ENCODE measurements at places on chromosomes 3 and 15. TPM values are rescaled to one million over a fixed set of nuclear protein-coding genes. Genes with fewer than 3 reads are reported as not detected.
A peak's percentile ranks its signal among the peaks of the same experiment; 100 is the strongest.

The CTXN2 gene
- not detected for polyA plus RNA-seq

The MKRN3 gene
- 0.68 TPM for polyA plus RNA-seq

The SEMA3F gene
- polyA plus RNA-seq = 0.54 TPM

The SLC9C1 gene
- polyA plus RNA-seq = not detected

DNA sequence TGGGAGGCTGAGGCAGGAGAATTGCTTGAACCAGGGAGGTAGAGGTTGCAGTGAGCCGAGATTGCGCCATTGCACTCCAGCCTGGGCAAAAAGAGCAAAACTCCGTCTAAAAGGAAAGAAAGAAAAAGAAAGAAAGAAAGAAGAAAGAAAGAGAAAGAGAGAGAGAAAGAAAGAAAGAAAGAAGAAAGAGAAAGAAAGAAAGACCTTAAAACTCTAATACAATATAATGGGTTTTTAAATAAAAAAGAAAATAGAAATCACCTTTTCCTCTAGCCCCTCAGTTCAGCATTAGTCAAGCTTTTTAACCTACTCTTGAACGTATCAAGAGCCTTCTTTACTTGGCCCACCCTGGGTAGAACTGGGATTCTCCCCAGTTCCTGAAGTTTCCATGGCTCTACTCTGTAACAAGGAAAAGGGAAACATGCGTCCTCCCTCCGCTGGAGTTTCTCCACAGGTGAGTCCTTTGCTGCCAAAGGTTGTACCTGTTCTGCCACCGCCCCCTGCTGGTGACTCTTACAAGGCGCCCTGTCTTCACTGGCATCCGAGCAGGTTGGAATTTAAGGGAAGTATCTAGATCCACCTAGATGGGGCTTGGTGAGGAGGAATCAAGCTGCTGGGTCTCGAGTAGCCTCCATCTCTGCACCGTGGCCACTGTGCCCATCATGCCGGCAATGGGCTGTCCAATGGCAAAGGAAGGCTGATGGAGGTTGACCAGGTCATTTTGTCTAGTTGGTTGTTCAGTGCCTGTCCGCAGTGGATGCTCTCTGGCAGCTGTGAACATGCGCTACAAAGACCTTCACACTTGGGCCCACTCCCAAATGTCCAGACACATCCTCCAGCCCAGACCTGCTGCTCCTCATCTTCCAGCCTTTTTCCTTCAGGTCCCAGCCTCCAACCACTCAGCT, 20.6 kb upstream of the EPHB3 start:
- no peaks in the 10 kb centered on the region for H3K4me1 ChIP-seq
- no peaks in the 10 kb centered on the region for H3K36me3 ChIP-seq
- H3K27me3 ChIP-seq = peaks cover 61% of the 10 kb centered on the region
- peak; percentile 57 for DNase-seq

GRCh38 chr3:99119385-99119784, 217.9 kb upstream of the DCBLD2 start:
- no peak overlapping the region for H3K4me3 ChIP-seq
- DNase-seq = peak; percentile 15
- H3K27ac ChIP-seq = no peak overlapping the region
- no peaks in the 10 kb centered on the region for H3K27me3 ChIP-seq
- peaks cover 30% of the 10 kb centered on the region for H3K4me1 ChIP-seq
- no peaks in the 10 kb centered on the region for H3K36me3 ChIP-seq

DNA sequence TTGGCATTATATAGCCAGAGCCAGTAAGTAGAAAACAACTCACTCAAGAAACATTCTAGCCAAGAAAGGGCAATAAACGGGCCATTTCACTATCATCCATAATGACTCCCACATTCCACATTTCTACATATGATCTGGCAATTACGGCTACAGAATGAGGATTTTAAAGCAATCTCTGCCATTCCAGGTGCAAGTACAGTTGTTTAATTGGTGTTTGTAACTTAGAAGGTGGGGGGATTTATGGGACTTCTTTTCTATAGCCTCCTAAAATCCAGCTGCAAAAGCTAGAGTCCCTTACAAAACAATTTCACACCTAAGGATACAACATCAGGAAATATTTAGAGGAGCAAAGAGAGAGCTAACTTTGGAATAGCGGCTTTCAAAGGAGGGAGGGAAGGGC, 295.4 kb upstream of the RORA start:
- no peak overlapping the region for H3K27ac ChIP-seq
- no peak for DNase-seq
- H3K4me3 ChIP-seq = no peak overlapping the region
- no peaks in the 10 kb centered on the region for H3K36me3 ChIP-seq
- H3K4me1 ChIP-seq = no peaks in the 10 kb centered on the region

DNA sequence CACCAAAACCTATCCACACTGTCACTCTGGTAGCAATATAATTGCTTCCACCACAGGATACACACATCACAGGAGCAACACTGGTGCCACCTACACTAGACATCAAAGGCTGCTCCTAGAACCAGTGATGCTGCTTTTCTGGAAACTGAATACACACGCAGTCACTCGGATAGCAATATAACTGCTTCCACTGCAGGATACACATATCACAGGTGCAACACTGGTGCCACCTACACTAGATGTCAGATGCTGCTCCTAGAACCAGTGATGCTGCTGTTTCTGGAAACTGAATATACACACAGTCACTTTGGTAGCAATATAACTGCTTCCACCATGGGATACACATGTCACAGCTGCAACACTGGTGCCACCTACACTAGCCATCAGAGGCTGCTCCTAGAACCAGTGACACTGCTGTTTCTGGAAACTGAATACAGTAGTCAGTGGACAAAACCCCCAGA, 6.9 kb upstream of the TNFSF10 start:
- H3K27me3 ChIP-seq = no peaks in the 10 kb centered on the region
- no peak overlapping the region for H3K4me3 ChIP-seq
- H3K27ac ChIP-seq = no peak overlapping the region
- no peaks in the 10 kb centered on the region for H3K36me3 ChIP-seq
- H3K4me1 ChIP-seq = no peaks in the 10 kb centered on the region

- no peak for DNase-seq
- H3K4me3 ChIP-seq = no peak overlapping the region
- H3K27ac ChIP-seq = no peak overlapping the region
- H3K36me3 ChIP-seq = no peaks in the 10 kb centered on the region
These were observed 621.8 kb downstream of the ROBO1 start for GRCh38 chr3:79146024-79146423.

GRCh38 chr3:151382671-151383070, 1.9 kb downstream of the P2RY12 start:
- no peaks in the 10 kb centered on the region for H3K27me3 ChIP-seq
- no peaks in the 10 kb centered on the region for H3K36me3 ChIP-seq
- H3K4me1 ChIP-seq = peaks cover 17% of the 10 kb centered on the region
- no peak overlapping the region for H3K4me3 ChIP-seq
- no peak overlapping the region for H3K27ac ChIP-seq

DNA sequence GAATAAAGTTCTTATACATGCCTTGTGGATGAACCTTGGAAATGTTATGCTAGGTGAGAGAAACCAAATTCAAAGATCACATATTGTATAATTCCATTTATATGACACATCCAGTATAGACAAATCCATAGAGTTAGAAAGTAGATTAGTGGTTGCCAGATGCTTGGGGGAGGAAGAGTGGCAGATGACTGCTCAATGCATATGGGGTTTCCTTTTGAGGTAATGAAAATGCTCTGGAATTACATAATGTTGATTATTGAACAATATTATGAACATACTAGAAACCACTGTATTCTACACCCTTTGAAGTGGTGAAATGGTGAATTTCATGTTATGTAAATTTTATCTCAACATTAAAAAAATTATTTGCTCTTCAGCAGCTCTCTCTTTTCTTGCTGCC, 100.8 kb downstream of the DHX36 start:
- no peak overlapping the region for H3K4me3 ChIP-seq
- no peaks in the 10 kb centered on the region for H3K4me1 ChIP-seq
- no peaks in the 10 kb centered on the region for H3K36me3 ChIP-seq
- no peak overlapping the region for H3K27ac ChIP-seq
- no peak for DNase-seq
- H3K27me3 ChIP-seq = no peaks in the 10 kb centered on the region

- DNase-seq = no peak
- no peak overlapping the region for H3K27ac ChIP-seq
- no peaks in the 10 kb centered on the region for H3K27me3 ChIP-seq
- H3K4me1 ChIP-seq = no peaks in the 10 kb centered on the region
- no peaks in the 10 kb centered on the region for H3K36me3 ChIP-seq
- H3K4me3 ChIP-seq = no peak overlapping the region
These were observed 98.9 kb downstream of the LINGO1 start for GRCh38 chr15:77533578-77534430.

GRCh38 chr3:87856126-87856525, 202.7 kb downstream of the CGGBP1 start:
- H3K27ac ChIP-seq = peak overlapping the region; percentile 64
- no peaks in the 10 kb centered on the region for H3K36me3 ChIP-seq
- no peak overlapping the region for H3K4me3 ChIP-seq
- H3K27me3 ChIP-seq = no peaks in the 10 kb centered on the region
- peaks cover 25% of the 10 kb centered on the region for H3K4me1 ChIP-seq
